Fibroblast of skin of back (primary cell): ENCODE measurements at places on chromosomes 3 and 15.
A peak's percentile ranks its signal among the peaks of the same experiment; 100 is the strongest.

DNA sequence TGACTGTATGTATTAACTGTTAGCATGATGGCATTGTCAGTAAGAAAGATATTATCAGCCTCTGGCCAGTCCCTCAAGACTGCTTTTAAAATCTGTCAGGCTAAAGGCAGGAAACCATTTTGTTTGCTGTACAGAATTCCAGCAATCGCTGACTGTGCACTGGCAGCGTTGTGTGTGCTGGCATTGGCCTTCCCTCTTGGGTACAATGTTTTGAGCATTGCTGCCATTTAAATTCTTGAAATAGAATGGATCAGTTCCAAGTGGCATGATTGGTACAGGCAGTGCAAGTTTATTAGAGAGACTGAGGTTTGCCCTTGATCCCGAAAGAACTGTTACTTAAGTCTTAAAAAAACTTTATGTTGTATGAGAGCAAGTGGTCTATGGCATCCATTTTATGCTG is 788.7 kb downstream of the OTOL1 start:
- no peak for DNase-seq

- no peak for DNase-seq
Measured at GRCh38 chr15:90991587-90992285, 2.6 kb downstream of the PRC1 start.

DNA sequence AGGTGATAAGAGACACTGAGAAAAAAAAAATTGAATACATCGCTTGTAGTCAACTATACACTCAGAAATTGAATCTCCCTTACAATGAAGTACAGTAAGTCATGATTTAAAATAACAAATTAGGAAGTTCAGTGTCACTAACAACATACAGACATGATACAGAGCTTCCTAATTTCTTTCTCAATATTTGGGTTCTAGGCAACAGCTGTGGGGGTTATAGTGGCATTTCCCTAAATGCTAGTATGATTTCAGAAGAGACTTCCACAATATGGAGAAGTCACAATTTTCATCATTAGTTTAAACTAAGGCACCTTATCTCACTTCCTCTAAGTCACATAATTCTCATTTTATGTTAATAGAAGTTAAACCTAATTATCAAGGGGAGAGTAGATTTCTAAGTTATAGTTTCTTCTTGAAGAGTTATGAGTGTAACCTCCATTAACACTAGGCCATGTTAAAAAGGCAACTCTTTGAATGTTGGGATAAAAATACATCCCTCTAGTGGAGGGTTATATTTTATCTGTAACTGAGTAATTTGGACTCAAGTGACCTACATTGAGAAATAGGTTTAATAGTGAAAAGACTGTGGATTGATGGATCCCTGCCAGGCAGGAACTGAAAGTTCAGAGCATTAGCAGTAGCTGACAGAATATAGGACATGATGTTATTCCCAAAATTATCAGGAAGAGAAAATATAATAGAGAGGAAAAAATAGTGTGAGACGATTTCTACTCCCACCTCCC is 286.0 kb upstream of the SUCLG2 start:
- peak; percentile 18 for DNase-seq

DNA sequence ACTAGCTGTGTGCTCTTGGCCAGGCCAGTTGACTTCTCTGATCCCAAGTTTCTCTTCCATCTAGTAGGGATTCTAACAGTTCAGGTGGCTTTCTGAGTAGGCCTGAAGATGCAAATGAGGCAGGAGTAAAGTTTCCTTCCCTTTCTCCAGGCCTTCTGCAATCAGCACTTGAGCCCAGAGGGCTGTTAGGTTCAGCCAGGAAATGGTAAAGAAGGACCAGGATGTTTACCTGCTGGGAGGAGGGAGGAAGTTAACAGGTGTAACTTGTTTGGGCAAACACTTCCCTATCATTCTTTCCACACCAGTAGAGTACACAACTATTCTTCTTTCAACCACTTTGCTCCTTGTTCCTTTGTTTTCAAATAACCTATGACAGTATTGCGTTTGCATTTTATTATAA is 13.3 kb upstream of the TNFSF10 start:
- no peak for DNase-seq

DNA sequence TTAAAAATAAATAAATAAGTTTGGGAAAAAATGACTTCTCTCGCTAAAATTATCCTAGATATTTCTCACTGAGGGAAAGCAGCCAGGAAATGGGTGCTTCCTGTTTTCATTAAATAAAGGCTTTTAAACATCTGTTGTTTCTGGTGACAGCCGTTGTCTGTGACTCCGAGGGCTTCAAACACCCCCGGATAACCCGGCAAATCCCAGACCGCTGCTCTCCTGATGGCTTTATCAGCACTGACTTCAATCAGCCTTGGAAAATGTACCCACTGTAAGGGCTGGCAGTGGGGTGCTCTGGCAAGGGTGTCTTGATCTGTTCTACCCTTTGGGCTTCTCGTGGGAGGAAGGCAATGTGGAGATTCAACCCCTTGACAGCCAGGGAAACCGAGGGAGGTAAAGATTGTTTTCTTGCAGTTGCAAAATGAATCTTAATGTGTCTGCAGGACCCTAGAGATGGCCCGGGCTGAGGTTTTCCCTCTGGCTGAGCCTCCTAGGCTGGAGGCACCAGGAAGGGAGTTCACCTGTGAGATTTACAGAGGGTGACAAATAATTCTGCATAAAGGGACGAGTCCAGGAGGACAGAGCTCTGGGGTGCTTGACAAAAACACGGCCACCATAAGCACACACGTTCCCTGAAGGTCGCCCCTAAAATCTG is 33.6 kb upstream of the SEC13 start:
- peak; percentile 68 for DNase-seq

GRCh38 chr3:152151216-152151876 is 117.4 kb upstream of the MBNL1 start:
- DNase-seq, result no peak

- no peak for DNase-seq
Measured at GRCh38 chr15:80846031-80846815, 67.1 kb downstream of the CEMIP start.

GRCh38 chr15:80816049-80816653 is 37.0 kb downstream of the CEMIP start:
- no peak for DNase-seq

DNA sequence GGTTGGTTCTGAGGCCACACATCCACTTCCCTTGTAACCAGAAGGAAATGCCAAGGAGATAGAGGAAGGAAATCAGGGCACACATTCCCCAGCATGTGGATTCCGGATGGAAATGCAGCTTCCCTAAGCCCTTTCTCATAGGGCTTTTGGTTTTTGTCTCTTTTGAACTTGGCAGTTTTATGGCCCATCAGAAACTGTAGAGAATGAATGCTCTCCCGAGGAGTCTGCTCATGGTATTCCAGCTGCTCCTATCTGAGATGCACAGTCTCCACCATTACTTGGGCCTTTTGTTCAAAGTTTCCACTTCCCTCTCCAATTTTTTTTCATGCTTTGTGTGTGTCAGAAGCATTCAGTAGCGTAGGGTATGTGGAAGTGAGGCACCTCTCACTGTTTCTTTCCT is 21.2 kb downstream of the XYLB start:
- no peak for DNase-seq

DNA sequence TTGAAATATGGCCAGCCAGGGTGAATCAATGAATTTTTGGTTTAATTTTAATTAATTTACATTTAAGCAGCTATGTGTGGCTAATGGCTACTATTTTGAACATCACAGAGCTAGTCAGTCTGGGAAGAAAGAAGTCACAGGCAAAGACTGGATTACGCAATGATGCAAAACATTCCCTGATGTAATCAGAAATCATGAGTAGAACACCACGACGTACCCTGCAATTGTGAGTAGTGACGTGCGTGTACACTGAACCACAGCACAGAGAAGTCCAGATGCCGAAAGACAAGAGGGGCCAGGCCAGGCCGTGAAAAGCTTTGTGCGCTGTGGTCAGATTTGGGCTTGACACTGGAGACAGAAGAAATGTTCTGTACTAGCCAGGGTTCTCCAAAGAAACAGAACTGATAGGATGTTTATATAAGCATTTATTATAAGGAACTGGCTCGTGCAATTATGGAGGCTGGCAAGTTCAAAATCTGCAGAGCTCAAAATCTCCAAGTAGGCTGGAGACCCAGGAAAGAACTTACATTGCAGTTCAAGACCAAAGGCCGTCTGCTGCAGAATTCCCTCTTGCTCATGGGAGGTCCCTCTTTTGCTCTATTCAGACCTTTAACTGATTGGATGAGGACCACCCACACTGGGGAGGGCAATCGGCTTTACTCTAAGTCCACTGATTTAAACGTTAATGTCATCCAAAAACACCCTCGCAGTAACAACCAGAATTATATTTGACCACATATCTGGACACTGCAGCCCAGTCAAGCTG is 44.6 kb downstream of the SH3BP5 start:
- DNase-seq, result peak; percentile 12

DNA sequence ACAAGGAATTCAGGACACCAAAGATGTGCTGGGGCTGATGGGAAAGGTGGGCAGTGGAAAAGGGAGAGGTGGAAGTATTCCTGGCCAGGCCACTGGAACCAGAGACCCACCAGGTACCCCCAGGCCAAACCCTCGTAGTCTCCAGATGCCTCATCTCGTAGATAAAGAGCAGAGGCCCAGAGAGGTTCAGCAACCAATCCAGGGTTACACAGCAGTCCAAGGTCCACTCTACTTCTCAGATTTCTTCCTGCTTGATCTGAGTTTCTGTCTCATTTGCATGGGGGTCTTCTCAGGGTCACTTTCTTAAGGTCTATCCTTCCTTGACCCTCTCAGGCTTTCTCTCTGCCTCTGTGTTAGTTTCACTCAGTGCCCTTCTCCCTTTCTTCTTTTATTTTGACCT is 5.1 kb downstream of the TTC21A start:
- DNase-seq, result no peak

GRCh38 chr15:26848498-26848897 is 18.4 kb upstream of the GABRA5 start:
- peak; percentile 32 for DNase-seq

DNA sequence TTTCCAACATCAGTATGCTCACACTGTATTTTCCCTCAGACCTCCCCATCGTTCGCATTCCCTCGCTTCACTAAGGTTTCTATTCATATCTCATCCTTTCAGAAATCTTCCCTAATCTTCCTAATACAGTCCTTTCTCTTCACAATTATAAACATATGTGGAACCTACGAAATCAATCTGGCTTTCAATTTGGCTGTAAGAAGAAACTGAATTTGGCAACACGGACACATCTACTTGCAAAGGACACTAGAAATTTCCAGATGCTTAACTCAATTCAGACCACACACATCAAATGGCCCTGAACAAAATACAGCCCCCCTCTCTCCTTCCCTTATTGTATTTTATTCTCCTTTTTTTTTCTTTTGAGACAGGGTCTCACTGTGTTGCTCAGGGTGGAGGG is 39.1 kb upstream of the TM4SF19 start:
- no peak for DNase-seq

DNA sequence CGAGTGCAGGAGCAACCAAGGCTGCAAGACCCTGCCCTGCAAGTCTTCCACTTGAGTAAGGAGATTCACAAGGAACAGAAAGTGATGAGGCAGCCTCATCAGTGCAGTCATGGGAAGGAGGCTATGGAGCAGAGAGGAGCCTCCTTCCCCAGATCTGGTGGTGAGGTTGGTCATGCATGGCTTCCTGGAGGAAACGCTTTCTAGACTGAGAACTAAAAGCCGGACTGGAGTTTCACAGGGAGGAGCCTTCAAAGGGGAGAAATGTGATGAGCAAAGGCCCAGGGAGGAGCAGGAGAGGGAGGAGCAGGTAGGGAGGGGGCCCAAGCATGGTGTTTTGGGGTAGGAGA is 139.9 kb downstream of the SRGAP3 start:
- no peak for DNase-seq

- DNase-seq, result peak; percentile 88
Measured at GRCh38 chr3:29822071-29822470, 541.2 kb downstream of the RBMS3 start.

- DNase-seq, result no peak
Measured at GRCh38 chr15:70587896-70588567, 175.3 kb downstream of the UACA start.

DNA sequence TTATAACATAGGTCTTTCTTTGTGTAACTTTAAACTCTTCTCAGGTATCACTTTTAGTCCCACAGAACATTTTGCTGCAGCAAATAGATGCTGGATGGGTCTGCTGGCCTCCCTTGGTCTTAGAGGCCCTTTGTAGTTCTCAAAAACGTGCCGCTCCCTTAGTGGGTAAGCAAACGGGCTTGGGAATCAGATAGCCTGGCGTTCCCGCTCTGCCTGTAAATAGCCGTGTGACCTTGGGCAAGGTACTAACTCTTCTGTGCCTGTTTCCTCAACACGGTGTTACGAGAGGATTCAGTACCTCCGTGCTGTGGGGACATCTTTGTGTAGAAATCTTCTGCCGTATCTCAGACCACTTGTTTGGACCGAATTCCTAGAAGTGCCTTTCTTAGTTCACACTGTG is 64.4 kb downstream of the DNAJB8 start:
- DNase-seq, result no peak

- DNase-seq, result peak; percentile 60
Measured at GRCh38 chr3:77655396-77655795, 615.5 kb downstream of the ROBO2 start.

DNA sequence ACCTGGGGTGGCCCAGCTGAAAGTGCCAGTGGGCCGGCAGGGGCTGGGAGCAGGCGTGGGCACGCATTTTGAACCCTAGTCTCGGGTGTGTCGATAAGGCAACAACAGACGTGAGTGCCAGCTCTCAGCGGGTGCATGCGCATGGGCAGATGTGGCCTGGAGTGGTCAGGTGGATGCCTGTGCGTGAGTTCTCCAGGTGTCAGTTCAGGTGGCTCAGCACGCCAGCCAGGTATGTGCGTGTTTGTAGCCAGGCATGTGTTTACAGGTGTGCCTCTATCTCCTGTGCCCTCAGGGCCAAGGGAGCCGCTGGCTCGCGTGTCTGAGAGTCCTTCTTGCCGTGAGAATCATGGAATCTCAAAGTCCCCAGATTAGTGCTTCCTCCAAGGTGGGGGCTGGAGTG is 14.8 kb downstream of the CYP1A2 start:
- no peak for DNase-seq

- DNase-seq, result no peak
Measured at GRCh38 chr3:25378786-25379311, 49.2 kb upstream of the RARB start.
